ENCODE measurements at places on chromosomes 13 and 19. TPM values are rescaled to one million over a fixed set of nuclear protein-coding genes. Genes with fewer than 3 reads are reported as not detected.
A peak's percentile ranks its signal among the peaks of the same experiment; 100 is the strongest.

DNA sequence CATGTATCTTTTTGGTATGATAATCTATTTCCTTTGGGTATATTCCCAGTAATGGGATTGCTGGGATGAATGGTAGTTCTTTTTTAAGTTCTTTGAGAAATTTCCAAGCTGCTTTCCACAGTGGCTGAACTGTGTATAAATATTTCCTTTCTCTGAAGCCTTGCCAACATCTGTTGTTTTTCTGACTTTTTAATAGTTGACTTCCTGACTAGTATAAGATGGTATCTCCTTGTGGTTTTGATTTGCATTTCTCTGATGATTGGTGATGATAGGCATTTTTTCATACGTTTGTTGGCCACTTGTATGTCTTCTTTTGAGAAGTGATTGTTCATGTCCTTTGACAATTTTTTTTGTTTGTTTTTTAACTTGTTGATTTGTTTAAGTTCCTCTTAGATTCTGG, 61.6 kb upstream of the PCDH17 start:
- H3K27me3 ChIP-seq, result no peaks in the 10 kb centered on the region
- no peak overlapping the region for H3K27ac ChIP-seq
- DNase-seq, result no peak
- no peaks in the 10 kb centered on the region for H3K36me3 ChIP-seq
- no peak overlapping the region for H3K4me3 ChIP-seq

DNA sequence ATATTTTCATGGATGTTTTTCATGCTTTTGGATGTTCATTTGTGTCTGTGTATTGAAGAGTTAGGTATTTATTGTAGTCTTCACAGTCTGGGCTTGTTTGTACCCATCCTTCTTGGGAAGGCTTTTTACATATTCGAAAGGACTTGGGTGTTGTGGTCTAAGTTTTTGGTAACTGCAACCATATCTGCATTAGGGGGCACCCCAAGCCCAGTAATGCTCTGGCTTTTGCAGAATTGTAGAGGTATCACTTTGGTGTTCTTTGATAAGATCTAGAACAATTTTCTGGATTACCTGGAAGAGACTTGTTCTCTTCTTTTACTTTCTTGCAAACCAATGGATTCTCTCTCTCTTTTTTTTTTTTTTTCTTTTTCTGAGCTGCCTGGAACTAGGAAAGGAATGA, 581.3 kb downstream of the DACH1 start:
- H3K27me3 ChIP-seq, result no peaks in the 10 kb centered on the region
- peak; percentile 13 for DNase-seq
- H3K27ac ChIP-seq, result no peak overlapping the region
- no peaks in the 10 kb centered on the region for H3K36me3 ChIP-seq
- H3K4me3 ChIP-seq, result no peak overlapping the region
- H3K4me1 ChIP-seq, result no peaks in the 10 kb centered on the region

PRKD2 gene
- 14.9 TPM for total RNA-seq

DNA sequence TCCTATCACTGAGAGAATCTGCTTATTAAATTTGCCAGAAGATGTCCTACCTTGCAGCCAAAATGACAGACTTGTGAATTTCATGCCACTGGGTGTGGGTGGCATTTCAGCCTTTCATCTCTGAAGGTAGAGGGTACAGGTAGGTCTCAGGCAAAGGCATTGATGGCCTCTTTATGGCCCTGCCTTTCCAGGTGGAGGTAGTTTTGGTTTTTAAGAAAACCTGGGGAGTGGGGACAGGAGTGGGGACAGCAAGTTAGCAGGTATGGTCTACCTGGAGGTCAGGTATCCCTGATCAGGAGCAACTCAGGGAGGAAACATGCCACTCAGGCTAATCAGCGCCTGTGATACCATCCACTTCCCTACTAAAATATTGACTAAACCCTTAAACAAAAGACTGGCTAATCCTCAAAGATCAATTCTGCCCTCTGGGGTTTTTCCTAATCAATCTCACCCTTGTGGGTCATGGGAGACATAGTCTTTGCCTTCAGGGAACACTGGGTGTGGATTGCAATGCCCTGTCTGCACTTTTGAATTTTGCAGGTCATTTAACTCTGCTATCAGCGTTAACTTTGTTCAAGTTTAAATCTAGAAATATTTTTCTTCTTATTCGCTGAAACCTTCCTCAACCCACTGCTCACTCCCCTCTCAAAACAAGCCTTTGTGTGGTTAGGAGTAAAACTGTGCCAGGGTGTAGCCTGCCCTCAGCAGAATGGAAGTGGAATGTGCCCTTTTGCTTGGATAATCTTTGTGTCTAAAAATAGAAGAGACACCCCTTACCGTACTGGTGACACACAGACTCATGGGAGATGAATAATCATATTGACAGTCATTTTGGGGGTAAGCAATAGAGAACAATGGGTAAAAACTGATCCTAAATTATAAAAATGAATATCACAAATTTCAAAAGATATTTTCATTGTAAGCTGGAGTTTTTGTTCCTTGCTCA, 233.7 kb downstream of the COG6 start:
- no peaks in the 10 kb centered on the region for H3K36me3 ChIP-seq
- H3K27ac ChIP-seq, result no peak overlapping the region
- H3K4me1 ChIP-seq, result no peaks in the 10 kb centered on the region
- H3K4me3 ChIP-seq, result no peak overlapping the region

DNA sequence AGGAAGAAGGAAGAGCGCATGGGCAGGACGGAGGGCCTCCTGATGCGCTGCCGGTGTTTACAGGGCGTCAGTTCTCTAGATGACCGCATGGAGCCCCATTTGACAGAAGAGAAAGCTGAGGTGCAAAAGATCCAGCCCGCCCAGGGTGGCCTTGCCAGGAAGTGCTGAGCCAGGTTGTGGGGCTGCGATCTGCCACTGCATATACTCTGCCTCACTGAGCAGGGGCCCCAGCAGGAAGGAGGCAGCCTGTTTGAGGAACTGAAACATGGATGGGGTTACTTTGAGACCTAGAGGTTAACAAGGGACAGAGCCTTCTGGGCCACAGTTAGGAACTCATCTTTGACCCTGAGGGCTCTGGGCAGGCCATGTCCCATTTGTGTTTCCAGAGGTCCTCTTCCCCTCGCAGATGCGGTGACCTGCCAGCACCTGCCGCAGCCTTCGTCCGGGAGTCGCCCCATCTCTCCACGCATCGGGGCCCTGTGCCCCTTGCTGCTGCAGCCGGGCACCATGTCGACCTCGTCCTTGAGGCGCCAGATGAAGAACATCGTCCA, 3.2 kb downstream of the EPN1 start:
- H3K4me3 ChIP-seq, result no peak overlapping the region
- no peak overlapping the region for H3K27ac ChIP-seq
- no peak for DNase-seq
- no peaks in the 10 kb centered on the region for H3K36me3 ChIP-seq

GRCh38 chr19:28737021-28737895, 475.7 kb downstream of the UQCRFS1 start:
- DNase-seq, result peak; percentile 37
- H3K27ac ChIP-seq, result no peak overlapping the region
- no peaks in the 10 kb centered on the region for H3K27me3 ChIP-seq
- no peak overlapping the region for H3K4me3 ChIP-seq
- no peaks in the 10 kb centered on the region for H3K36me3 ChIP-seq

DNA sequence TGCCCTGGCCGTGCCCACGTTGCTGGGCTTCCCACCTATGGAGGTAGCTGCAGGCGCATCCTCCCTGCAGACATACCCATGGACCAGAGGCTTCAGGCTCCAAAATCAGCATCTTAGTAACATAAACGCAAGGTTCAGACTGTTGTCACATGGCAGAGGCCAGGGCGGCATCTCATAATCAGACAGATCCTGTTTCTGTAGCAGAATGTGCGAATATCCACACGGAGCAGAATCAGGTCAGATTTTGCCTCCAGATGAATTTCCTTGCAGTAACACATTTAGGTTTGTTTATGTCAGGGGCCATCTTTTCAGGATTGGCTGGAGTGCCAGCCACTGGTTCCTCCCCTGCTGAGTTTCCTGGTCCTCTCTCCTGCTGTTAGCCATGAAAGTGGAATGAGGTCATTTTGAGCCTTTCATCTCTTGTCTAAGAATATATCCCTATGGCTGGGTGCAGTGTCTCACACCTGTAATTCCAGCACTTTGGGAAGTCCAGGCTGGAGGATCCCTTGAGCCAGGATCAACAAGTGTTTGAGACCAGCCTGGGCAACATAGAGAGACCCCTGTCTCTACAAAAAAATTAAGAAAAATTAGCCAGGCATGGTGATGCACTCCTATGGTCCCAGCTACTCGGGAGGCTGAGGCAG, 20.5 kb downstream of the SMARCA4 start:
- no peak overlapping the region for H3K27ac ChIP-seq
- DNase-seq, result no peak
- no peaks in the 10 kb centered on the region for H3K27me3 ChIP-seq
- no peaks in the 10 kb centered on the region for H3K4me1 ChIP-seq

GRCh38 chr13:37640499-37640898, 41.9 kb upstream of the POSTN start:
- H3K27me3 ChIP-seq, result no peaks in the 10 kb centered on the region
- DNase-seq, result peak; percentile 44
- H3K27ac ChIP-seq, result no peak overlapping the region
- no peaks in the 10 kb centered on the region for H3K36me3 ChIP-seq
- no peak overlapping the region for H3K4me3 ChIP-seq

DNA sequence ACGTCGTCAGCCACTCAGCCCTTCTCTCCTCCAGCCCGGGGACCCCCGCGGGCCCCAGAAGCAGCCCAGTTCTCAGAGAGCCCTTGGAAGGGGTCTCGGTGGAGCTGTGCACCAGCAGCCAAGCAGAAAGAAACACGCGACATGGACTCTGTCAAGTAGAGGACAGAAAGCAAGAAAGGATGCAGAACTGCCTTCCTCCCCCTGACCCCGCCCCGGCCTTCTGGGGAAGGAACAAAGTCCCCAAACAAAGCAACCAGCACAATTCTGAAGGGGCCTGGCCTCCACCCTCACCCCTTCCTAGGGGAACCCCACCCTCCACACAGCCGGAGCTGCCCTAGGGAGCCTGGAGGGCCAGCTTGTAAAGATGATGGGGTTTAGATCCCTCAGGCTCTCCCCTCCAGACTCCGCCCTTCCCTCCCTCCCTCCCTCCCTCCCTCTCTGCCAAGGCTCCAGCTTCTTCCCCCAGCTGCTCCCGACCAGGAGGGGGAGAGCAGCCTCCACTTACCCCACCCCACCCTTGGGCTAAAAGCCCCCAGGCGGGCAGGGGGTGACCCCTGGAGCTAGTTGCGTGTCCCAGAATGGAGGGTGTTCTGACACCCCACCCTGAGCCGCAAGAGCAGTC, 7.8 kb downstream of the LYL1 start:
- H3K4me1 ChIP-seq, result peaks cover 37% of the 10 kb centered on the region
- no peaks in the 10 kb centered on the region for H3K36me3 ChIP-seq
- DNase-seq, result peak; percentile 73
- H3K27me3 ChIP-seq, result peaks cover 97% of the 10 kb centered on the region
- no peak overlapping the region for H3K27ac ChIP-seq
- peak overlapping the region; percentile 43 for H3K4me3 ChIP-seq

DNA sequence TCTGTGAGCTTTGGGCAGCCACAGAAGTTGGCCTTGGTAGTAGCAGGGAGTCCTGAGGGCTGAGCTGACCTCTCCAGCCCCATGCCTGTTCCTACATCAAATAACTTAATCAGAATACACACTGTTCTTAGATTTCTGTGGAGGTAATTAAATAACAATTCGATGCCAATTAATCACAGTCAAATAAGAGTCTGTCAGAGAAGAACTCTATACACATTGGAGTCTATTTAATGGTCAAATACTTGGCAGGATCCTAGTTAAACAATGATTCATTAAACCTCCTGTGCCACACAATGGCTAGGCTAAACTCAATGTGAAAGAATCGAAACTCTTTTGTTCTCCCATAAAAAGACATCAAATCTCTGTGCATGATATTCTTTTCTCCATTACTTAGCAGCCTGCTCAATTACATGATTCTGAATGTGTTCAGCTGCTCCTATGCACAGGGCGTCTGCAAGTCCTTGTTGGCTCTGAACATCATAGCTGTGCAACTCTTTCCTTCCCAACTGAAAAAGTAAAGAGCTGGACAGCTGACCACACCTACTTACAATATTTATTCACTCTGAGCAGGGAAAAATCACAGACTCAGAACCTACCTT, 173.1 kb downstream of the ABCC4 start:
- H3K27ac ChIP-seq, result no peak overlapping the region
- no peaks in the 10 kb centered on the region for H3K27me3 ChIP-seq
- no peaks in the 10 kb centered on the region for H3K36me3 ChIP-seq
- peaks cover 13% of the 10 kb centered on the region for H3K4me1 ChIP-seq

GPR12 gene
- total RNA-seq, result not detected

GRCh38 chr19:43775299-43775890, 5.4 kb downstream of the KCNN4 start:
- H3K36me3 ChIP-seq, result no peaks in the 10 kb centered on the region
- DNase-seq, result no peak
- H3K27ac ChIP-seq, result no peak overlapping the region
- no peak overlapping the region for H3K4me3 ChIP-seq
- H3K27me3 ChIP-seq, result peaks cover 70% of the 10 kb centered on the region
- peaks cover 19% of the 10 kb centered on the region for H3K4me1 ChIP-seq

ZNF350 gene
- 7.3 TPM for total RNA-seq

GRCh38 chr13:29621051-29621800, 25.7 kb upstream of the SLC7A1 start:
- H3K27me3 ChIP-seq, result no peaks in the 10 kb centered on the region
- no peak for DNase-seq
- no peaks in the 10 kb centered on the region for H3K4me1 ChIP-seq
- no peak overlapping the region for H3K4me3 ChIP-seq
- H3K36me3 ChIP-seq, result no peaks in the 10 kb centered on the region

IGFL3 gene
- not detected for total RNA-seq

DNA sequence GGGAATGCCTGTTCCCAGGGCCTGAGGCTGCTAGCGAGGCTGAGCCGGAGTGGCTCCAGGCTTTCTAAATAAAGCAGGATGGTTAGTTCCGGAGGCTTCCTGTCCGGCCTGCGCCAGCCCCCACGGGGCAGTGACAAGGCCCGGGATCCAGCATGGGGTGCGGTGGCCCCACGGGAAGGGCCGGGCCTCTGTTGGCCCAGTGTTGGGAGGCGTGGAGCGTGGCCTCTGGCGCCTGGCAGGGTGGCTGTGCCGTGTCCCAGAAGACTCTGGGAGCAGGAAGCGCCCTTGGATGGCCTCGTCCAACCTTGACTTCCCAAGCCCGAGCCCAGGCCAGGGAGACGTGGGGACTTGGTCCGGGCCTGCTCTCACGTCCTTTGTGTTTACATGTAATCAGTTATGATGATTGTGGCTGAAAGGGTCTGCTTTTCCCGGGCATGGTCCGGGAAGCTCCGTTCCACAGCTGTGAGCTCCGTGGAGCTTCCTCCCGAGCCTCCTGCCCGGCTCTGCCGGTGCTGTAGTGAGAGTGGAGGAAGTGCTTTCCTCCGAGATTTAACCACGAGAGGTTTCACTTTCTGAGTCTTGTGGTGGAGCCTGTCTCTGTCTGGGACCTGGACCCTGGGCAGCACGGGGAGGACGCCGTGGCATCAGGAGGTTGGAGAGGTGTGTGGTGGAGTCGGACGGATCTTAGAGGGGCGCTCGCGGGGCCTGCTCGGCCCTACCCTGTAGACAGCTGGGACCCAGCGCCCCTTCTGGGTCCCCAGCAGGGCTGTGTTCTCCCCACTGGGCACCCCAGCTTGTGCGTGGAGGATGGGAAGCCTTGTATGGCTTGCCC, 4.6 kb downstream of the GNA11 start:
- no peaks in the 10 kb centered on the region for H3K27me3 ChIP-seq
- H3K27ac ChIP-seq, result no peak overlapping the region
- H3K4me3 ChIP-seq, result no peak overlapping the region
- H3K4me1 ChIP-seq, result peaks cover 16% of the 10 kb centered on the region

- H3K36me3 ChIP-seq, result no peaks in the 10 kb centered on the region
- H3K4me3 ChIP-seq, result no peak overlapping the region
- no peaks in the 10 kb centered on the region for H3K27me3 ChIP-seq
- no peaks in the 10 kb centered on the region for H3K4me1 ChIP-seq
- no peak overlapping the region for H3K27ac ChIP-seq
- no peak for DNase-seq
Observed at GRCh38 chr19:883661-884211, 9.3 kb downstream of the MED16 start.

All from neural progenitor cell (in vitro differentiated cells).